ENCODE measurements at places on chromosomes 7 and 10.

DNA sequence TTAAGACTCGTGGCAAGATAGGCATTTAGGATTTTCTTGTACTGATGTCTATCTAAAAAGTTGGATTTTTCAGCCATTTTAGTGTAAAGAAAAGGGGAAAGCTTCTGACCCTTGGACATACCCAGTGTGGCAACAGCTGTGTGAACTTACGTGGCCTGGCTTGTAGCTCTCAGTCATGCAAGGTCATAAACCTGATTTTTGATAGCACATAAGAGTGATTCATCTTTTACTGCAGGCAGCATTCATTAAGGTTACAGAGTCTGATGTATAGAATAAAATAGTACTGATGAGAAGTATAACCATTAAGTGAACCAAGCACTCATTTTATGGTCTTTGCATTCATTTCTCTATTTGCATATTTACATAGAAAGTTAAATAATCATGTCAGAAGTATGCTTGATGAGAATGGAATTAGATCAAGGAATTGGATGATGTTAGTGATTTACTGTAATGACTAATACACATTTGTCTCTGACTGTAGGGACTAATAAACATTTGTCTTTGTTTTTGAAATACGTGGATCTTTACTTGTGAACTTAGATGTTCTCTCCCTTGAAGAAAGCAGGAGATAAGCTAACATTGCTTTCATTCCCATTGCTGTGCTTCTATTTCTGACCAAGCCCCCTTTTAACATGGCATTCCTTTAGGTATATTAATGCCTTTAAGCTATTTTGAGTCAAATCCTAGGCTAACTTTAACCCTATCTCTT is 88.2 kb downstream of the GSDME start:
- no peaks in the 10 kb centered on the region for H3K27me3 ChIP-seq
- H3K36me3 ChIP-seq = no peaks in the 10 kb centered on the region
- no peak overlapping the region for H3K27ac ChIP-seq

- no peaks in the 10 kb centered on the region for H3K27me3 ChIP-seq
- no peak overlapping the region for H3K4me3 ChIP-seq
- H3K36me3 ChIP-seq = no peaks in the 10 kb centered on the region
- H3K27ac ChIP-seq = no peak overlapping the region
- no peaks in the 10 kb centered on the region for H3K4me1 ChIP-seq
Measured at GRCh38 chr7:44382459-44383265, 57.3 kb upstream of the CAMK2B start.

GRCh38 chr10:63103971-63104409 is 29.1 kb upstream of the NRBF2 start:
- DNase-seq = no peak
- no peak overlapping the region for H3K4me3 ChIP-seq
- no peaks in the 10 kb centered on the region for H3K27me3 ChIP-seq
- H3K36me3 ChIP-seq = no peaks in the 10 kb centered on the region
- H3K27ac ChIP-seq = no peak overlapping the region

DNA sequence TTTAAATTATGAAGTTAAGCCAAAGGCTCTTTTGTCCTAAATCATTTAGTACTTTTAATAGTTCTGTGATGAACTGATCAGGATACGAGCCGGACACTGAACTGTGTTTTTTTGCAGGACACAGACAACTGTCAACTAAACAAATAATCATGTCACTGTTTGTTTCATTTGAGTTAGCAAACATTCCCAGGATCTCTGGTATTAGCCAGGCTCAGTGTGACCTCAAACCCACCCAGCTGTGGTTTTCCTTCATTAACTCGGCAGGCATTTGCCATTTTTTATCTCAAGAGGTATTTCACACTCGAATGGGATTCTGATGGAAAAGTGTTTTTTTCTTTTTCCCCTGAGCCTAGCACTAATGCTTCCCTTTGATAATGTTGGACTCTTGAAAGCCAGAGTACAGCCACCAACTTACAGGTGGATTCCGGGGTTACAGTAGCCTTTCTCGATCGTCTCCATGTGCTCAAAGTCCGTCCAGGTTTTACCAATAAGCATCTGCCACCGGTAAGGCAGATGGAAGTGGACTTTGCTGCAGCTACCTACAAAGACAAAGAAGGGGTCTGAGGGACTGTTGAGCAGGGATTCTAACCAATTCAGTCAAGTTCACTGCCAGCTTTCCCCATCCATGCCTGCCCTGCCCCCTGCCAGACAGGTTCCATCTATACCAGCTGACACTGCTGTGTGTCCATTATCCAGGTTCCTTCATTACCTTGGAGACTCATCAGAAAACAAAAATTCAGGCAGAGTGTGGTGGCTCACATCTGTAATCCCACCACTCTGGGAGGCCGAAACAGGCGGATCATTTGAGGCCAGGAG is 33.4 kb downstream of the ZC3HAV1 start:
- no peak for DNase-seq
- H3K36me3 ChIP-seq = no peaks in the 10 kb centered on the region
- H3K4me1 ChIP-seq = peaks cover 6% of the 10 kb centered on the region
- no peak overlapping the region for H3K27ac ChIP-seq
- H3K4me3 ChIP-seq = no peak overlapping the region

DNA sequence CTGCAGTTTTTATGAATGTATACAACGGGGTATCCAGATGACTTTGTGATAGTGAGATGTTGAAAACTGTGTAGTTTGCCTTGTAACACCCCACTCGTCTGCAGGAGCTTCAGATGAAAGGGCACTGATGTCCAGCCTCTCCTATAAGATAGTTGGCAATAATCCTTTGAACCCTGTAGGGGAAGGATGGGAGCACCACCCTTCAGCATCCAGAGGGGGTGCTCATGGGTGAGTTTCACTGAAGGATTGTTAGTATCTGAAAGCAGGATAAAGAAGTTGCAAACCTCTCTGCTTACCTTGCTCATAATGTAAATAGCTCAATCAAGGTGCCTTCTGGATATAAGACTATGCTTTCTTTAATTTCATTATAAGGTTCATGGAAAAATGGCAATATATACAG is 201.5 kb downstream of the TMEM178B start:
- H3K4me1 ChIP-seq = no peaks in the 10 kb centered on the region
- H3K36me3 ChIP-seq = no peaks in the 10 kb centered on the region
- DNase-seq = no peak
- H3K27ac ChIP-seq = no peak overlapping the region
- H3K27me3 ChIP-seq = no peaks in the 10 kb centered on the region

GRCh38 chr7:43307522-43307921 is 195.1 kb downstream of the HECW1 start:
- H3K27me3 ChIP-seq = no peaks in the 10 kb centered on the region
- DNase-seq = no peak
- no peaks in the 10 kb centered on the region for H3K4me1 ChIP-seq
- no peak overlapping the region for H3K4me3 ChIP-seq
- H3K27ac ChIP-seq = no peak overlapping the region
- H3K36me3 ChIP-seq = no peaks in the 10 kb centered on the region

GRCh38 chr7:12949060-12949931 is 261.9 kb downstream of the ARL4A start:
- H3K27ac ChIP-seq = no peak overlapping the region
- H3K27me3 ChIP-seq = no peaks in the 10 kb centered on the region
- no peak for DNase-seq
- H3K36me3 ChIP-seq = no peaks in the 10 kb centered on the region

GRCh38 chr10:105347487-105347886 is 706.4 kb downstream of the SORCS3 start:
- H3K4me1 ChIP-seq = no peaks in the 10 kb centered on the region
- no peaks in the 10 kb centered on the region for H3K27me3 ChIP-seq
- H3K36me3 ChIP-seq = no peaks in the 10 kb centered on the region

DNA sequence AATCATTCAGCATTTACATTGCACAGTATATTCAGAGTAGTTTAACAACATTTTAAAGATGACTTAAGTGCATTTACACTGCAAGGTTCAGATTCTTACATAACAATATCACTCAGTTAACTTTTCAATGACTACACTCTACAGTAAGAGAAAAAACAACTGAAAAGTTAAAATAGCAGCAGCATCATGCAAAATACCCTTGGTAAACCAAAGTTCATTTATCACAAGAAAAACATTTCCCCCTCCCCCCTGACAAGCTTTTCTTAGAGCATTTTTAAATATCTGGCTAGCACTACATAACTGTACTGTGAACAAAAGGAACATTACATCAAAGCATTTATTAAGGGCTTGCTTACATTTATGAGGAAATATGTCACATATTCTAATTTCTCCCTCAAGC is 179.5 kb upstream of the HGF start:
- no peak overlapping the region for H3K4me3 ChIP-seq
- no peaks in the 10 kb centered on the region for H3K27me3 ChIP-seq
- DNase-seq = no peak
- H3K27ac ChIP-seq = no peak overlapping the region

GRCh38 chr7:71594736-71595135 is 462.8 kb downstream of the GALNT17 start:
- no peak overlapping the region for H3K4me3 ChIP-seq
- H3K36me3 ChIP-seq = no peaks in the 10 kb centered on the region
- no peaks in the 10 kb centered on the region for H3K27me3 ChIP-seq

GRCh38 chr7:145009876-145010275 is 174.0 kb upstream of the TPK1 start:
- no peak overlapping the region for H3K27ac ChIP-seq
- no peak overlapping the region for H3K4me3 ChIP-seq
- DNase-seq = no peak
- no peaks in the 10 kb centered on the region for H3K27me3 ChIP-seq

DNA sequence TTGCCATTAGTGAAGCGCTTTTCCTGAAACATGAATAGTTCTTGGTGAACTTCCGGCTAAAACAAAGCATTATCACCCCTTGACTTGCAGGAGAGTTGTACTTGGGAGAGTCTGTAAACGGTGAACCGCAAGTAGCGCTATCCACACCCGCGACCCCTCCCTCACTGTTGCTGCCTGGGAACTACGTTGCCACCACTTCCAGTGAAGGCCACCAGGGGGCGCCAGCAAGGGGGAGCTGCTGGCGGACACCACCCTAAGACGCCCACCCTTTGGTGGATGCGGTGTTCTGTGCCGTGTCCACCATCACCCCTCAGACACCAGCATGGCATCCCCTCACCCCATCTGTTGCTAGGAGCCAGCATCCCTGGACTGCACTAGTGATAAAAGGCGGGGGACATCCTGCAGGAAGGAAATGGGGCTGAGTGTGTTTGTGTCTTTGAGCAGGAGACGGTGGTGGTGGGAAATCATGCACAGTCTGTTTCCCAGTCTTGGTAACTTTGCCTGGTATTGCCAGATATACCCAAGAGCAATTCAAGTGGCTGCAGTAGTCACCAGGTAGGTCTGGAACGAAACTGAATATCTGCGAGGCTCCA is 298.2 kb downstream of the FRMD4A start:
- no peak overlapping the region for H3K27ac ChIP-seq
- no peaks in the 10 kb centered on the region for H3K27me3 ChIP-seq

- H3K4me3 ChIP-seq = no peak overlapping the region
- no peaks in the 10 kb centered on the region for H3K27me3 ChIP-seq
- no peaks in the 10 kb centered on the region for H3K36me3 ChIP-seq
- no peak overlapping the region for H3K27ac ChIP-seq
Measured at GRCh38 chr10:116099023-116099420, 174.0 kb downstream of the GFRA1 start.

- H3K27me3 ChIP-seq = no peaks in the 10 kb centered on the region
- no peaks in the 10 kb centered on the region for H3K4me1 ChIP-seq
- H3K27ac ChIP-seq = no peak overlapping the region
- H3K4me3 ChIP-seq = no peak overlapping the region
- no peaks in the 10 kb centered on the region for H3K36me3 ChIP-seq
- DNase-seq = no peak
Measured at GRCh38 chr10:32386623-32387260, 39.8 kb upstream of the EPC1 start.

DNA sequence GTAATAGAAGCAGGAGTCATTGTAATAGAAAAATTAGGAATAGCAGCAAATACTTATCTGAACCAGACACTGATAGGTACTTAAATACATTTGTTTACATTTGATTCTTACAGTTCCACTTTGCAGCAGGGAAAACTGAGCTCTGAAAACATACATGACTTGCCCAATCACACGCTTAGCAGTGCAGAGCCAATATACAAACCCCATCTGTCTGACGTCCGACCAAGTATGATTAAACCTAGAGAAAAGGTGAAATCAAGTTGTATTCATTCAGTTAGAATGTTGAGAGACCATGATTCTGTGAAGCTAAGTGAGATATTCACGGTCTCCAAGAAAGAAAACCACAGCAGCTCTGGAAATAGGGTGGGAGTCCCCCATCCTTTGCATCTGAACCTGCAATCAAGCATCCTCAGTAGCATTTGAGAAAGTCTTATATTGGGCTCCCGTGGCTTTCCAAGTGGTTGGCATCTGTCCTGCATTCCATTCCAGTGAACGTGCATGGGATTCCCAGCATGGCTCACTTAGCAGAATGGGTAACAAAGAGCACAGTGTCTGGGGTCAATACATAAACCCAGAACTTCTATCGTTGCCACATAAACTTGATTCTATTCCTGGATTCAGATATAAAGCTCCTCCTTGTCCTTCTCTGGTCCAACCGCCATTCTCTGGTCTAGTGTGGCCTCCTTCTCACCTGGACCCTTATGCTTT is 148.7 kb upstream of the RSU1 start:
- H3K36me3 ChIP-seq = no peaks in the 10 kb centered on the region
- DNase-seq = no peak
- H3K27me3 ChIP-seq = no peaks in the 10 kb centered on the region

- H3K4me3 ChIP-seq = no peak overlapping the region
- H3K27ac ChIP-seq = no peak overlapping the region
- H3K4me1 ChIP-seq = no peaks in the 10 kb centered on the region
- H3K36me3 ChIP-seq = no peaks in the 10 kb centered on the region
- DNase-seq = no peak
Measured at GRCh38 chr7:16318989-16319915, 102.1 kb downstream of the CRPPA start.

DNA sequence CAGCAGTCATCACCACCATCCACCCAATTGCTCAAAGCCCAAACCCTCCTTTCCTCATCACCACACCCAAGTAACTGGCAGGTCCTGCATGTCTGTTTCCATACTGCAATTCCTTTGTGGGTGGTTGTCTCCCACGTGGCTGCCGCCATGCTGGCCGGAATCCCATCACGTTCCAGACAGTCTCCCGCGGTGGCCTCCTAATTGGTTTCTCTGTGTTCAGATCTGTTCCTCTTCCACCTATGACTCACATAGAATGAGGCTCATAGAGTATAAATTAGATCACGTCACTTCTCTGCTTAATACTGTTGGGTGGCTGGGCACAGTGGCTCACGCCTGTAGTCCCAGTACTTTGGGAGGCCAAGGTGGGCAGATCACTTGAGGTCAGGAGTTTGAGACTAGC is 813.0 kb downstream of the TYW1 start:
- no peak overlapping the region for H3K27ac ChIP-seq
- no peaks in the 10 kb centered on the region for H3K4me1 ChIP-seq
- H3K36me3 ChIP-seq = no peaks in the 10 kb centered on the region
- DNase-seq = no peak

GRCh38 chr10:32692174-32692573 is 246.2 kb downstream of the CCDC7 start:
- no peak overlapping the region for H3K27ac ChIP-seq
- no peak for DNase-seq
- no peaks in the 10 kb centered on the region for H3K27me3 ChIP-seq
- H3K36me3 ChIP-seq = no peaks in the 10 kb centered on the region
- H3K4me1 ChIP-seq = no peaks in the 10 kb centered on the region
